ENCODE measurements at places on chromosomes 7 and 10.

GRCh38 chr7:106356-106755, 86.0 kb upstream of the FAM20C start:
- DNase-seq: no peak

DNA sequence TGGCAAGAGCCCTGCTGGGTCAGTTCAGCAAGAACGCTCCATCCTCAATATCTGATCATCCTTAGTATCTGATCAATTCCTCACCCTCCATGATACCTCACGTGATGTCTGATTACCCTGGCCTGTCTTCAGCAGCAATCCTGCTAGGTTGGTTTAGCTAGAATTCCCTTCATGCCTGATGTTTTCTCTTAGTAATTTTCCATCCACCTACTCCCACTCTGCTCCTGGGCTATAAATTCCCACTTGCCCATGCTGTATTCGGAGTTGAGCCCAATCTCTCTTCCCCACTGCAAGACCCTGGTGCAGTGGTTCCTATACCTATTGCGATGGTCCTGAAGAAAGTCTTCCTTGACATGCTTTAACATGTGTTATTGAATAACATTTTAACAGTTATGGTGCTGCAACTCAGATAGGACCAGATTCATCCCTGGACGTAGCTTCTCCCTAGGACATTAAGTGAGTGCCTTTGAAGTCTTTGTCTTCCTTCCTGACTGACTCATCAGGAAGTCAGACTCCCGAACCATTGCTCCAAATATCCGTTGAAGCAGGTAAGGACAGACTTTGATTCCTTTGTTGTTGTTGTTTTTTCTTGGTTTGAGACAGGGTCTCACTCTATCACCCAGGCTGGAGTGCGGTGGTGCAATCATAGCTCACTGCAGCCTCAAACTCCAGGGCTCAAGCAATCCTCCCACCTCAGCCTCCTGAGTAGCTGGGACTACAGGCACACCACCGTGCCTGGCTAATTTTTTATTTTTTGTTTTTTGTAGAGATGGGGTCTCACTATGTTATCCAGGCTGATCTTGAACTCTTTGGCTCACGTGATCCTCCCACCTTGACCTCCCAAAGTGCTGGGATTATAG, 29.4 kb upstream of the CLDN3 start:
- DNase-seq: no peak

DNA sequence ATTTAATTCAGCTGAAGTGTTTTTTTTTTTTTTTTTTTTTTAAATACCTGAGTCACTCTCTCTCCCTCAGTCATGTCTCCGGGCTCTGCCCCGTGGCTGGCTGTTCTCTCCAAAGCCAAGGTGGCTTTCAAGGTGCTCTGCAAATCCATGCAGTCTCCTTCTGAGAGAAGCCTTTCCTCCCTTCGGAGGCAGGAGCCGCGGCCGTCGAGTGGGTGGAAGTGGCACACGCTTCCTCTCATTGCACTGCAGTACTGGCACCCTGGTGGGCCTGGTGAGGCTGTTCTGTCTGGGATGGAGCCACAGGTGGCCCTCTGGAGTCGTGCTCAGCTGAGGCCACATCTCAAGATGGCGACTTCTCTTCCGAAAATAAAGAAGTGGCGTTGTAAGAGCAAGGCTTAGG, 221.8 kb downstream of the GLRX3 start:
- no peak for DNase-seq

DNA sequence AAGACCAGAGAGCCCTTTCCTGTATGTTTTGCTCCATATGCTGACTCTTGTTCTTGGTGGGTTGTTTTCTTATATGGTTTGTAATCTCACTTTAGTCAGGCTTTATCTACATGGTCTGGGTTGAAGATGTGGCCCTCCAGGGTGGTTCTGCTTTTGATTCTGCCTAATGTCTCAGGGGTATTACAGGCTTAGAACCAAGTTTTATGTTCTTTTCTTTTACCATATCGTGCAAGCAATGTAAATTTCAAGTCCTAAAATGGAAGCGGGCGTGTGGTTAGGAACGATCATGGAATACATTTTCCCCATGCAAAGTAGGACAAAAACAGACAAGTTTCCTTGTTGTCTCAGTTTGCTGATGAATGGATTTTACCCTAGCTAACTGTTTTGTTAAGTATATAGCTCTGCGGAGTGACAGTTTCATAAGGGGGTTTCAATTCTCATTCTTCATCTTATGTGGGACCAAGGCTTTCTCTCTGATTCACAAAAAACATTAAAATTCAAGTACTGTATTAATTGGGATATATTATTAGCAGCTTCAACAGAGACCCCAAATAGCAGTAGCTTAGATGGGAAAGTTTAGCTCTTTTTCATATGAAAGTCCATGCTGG, 58.7 kb downstream of the MTURN start:
- no peak for DNase-seq

DNA sequence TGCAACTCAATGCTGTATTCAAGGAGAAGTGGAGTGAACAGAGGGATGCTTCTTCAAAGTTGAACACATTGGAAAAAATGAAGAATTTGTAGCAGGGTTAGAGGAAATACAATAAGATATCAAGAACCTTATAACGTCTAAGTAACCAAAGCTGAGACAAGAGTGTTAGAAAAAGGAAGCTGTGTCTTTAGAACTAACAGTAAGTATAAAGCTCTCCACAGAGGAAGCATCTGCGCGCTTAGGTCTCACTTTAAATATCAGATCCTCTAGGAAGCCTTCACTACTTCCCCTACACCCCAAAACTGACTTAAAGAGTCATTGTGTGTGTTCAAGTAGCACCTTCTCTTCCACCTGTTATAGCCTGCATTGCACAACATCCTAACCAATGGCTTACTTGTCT, 43.0 kb downstream of the CH25H start:
- no peak for DNase-seq

DNA sequence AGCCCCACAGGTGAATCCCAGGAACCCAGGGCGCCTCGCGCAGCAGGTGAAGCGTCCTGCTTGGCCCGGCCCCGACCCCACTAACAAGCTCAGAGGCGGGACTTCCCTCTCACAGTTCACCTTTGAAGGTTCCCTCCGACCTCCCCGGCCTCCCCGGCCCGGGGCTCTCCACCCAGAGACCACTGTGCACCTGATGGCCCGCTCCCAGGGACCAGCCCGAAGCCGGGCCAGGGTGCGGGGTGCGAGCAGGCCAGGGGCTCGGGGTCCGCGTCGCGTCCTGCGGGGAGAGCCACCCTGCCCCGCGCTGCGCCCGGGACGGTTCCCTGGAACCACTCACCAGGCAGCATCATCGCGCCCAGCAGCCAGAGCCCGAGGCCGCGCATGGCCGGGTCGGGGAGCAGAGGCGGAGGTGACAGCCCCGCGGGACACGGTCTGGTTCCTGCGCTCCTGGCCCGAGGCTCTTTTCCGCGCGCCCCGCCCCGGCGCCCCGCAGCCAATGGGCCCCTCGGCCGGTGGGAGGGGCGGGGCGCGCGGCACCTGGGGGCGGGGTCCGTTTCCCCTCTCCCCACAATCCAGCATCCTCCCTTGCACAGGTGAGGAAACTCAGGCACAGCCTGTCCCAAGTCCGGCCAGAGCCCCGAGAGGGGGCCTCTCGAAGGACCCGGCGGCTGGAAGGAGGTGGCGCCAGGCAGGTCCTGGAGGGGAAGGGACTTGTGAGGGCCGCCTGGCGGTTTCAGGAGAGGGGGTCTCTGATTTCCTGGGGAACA, at the start of gene ADAM8:
Gene ADAM8, minus strand, starts transcription at position 434 of the 767 bp plus-strand sequence. Its CDS starts 51 bp downstream, at position 383.
- peak; percentile 74 for DNase-seq

DNA sequence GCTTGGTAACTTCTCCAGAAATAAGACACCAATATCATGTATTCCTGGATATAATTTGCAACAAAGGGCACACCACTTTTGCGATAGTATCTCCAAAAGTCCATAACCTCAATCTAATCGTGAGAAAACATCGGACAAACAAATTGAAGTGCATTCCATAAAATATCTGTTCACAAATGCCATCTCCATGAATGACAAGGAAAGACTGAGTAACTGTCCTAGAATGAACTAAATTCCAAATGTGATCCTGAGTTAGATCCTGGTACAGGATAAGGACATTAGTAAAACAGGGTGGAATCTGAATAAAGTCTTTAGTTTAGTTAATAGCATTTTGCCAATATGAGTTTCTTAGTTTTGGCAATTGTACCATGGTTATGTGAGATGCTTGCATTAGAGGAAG, 384.2 kb downstream of the SUGCT start:
- no peak for DNase-seq

- no peak for DNase-seq
Measured at GRCh38 chr7:65892835-65893234, 20.0 kb downstream of the VKORC1L1 start.

DNA sequence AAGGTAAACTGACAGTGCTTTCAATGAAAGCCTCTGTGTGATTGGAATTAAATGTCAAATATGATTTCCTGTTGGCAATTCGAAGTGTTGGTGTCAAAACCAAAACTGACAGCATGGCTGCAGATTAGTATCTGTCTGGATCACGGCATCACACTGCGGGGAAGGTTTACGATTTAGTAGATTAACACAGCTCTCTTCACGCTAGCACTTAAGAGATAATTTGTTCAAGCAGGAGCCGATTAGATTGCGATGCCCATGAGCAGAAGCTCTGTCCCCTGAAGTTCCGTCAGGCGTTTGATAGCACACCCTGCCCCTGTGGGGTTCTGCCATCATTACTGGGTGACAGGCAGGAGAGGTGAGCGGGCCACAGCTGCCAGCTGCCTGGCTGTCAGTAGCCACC, 279.5 kb upstream of the AUTS2 start:
- DNase-seq: no peak

DNA sequence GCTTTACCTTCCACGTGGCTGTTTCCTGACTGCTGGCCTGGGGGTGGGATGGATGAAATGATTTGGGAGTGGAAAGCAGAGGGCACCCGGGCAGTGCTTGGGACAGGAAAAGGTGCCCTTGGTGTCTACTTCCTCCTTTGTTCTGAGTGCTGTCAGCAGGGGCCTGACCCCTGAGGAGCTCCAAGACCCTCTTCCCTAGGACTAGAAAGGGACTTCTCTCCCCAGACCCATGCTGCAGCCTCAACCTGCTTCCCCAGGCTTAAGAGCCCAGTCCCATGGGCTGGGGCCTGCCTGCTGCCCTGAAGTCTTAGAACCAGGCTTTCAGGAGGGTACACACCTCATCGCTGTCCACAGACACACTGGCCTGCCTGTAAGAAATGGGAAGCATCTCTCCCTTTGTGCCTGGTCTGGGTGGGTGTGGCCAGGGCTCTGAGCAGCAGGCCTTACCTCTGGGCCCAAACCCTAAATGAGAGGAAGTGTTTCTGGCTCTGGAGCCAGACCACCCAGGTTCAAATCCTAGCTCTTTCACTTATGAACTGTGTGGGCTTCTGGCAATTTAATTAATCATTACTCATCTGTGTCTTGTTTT, 12.9 kb downstream of the CDH23 start:
- DNase-seq: no peak

DNA sequence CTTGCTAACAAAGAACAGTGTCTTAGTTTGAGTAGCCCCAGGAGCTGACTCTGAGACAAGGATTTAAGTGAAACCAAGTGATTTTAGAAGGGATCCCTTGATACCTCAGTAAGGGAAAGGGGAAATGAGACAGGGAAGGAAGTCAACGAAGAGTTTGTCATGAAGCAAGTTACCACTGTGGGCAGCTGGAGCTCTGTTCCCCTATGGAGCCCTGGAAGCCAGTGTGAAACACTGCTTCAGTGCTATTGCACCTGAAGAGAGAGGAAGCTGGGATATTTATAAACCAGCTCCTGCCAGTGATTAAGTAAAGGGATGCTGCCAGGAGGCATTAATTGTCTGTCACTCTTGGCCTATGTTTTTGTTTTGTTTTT, 58.9 kb upstream of the WAPL start:
- DNase-seq: no peak

GRCh38 chr7:69603937-69604494, 5.7 kb downstream of the AUTS2 start:
- DNase-seq: no peak

- no peak for DNase-seq
Measured at GRCh38 chr10:117413928-117414618, 38.8 kb upstream of the PDZD8 start.

DNA sequence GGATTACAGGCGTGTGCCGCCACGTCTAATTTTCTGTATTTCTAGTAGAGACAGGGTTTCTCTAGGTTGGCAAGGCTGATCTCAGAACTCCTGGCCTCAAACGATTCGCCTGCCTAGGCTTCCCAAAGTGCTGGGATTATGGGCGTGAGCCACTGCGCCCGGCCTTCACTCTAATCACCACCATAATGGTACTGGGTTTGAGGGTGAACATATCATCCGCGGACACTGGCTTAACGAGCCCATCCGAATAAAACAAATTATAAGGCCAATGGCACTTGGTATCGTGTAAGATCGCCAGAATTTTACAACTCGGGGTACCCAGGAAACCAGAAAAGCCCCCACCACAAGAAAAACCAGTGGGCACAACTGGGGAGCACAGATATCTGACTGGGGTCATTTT, 580 bp downstream of the FAM200A start:
- no peak for DNase-seq

DNA sequence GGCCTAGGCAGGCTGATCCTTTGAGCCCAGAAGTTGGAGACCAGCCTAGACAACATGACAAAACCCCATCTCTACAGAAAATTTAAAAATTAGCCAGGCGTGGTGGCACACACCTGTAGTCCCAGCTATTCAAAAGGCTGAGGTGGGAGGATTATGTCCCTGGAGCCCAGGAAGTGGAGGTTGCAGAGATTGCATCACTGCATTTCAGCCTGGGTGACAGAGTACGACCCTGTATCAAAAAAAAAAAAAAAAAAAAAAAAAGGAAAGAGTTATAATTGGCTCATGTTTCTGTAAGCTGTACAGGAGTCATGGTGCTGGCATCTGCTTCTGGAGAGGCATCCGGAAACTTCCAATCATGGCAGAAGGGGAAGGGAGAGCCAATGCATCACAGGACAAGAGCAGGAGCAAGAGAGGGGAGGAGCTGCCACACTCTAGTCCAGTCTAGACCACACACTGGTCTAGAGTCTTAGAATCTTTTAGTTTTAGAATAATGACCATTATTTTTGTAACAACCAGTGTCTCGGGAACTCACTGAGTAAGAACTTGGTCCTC, 16.8 kb downstream of the DOCK1 start:
- DNase-seq: no peak

GRCh38 chr7:11648980-11649379, 183.0 kb downstream of the THSD7A start:
- DNase-seq: no peak

- no peak for DNase-seq
Measured at GRCh38 chr10:30013757-30014156, 45.6 kb downstream of the JCAD start.

DNA sequence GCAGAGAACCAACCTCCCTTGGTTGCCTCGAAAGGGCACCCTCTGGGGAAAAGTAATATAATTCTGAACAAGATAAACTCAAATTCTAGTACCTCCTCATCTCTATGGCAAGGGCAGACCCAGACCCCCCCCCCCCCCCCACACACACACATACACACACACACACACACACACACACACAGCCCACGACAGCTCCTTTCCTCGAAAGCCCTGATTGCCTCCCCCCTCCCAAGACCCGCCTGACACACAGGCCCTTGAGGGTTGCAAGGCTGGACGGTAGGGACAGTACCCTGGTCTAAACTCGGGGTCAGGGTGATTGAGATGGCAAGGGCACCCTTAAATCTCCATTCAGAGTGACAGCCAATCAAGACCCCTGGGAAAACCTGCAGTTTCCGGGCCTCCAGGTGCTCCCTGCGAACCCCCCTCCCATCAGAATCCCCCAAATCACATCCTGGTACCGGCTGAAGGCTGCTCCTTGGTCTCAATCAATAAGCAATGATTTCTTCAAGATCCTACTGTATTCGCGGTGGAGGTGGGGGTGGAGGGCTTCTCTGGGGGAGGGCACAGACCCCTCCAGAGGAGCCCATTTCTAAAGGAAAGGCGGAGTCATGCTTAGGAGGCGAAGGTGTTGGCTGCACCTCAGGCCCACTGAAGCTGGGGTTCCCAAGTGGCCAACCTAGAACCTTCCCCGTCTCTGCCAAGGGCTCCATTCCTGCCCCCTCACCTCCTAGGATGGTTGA, 100.7 kb downstream of the HIP1 start:
- no peak for DNase-seq
